ENCODE measurements at places on chromosomes 11 and 22.
A peak's percentile ranks its signal among the peaks of the same experiment; 100 is the strongest.

- DNase-seq: no peak
Observed at GRCh38 chr22:19128946-19129727, 2.0 kb upstream of the TSSK2 start.

DNA sequence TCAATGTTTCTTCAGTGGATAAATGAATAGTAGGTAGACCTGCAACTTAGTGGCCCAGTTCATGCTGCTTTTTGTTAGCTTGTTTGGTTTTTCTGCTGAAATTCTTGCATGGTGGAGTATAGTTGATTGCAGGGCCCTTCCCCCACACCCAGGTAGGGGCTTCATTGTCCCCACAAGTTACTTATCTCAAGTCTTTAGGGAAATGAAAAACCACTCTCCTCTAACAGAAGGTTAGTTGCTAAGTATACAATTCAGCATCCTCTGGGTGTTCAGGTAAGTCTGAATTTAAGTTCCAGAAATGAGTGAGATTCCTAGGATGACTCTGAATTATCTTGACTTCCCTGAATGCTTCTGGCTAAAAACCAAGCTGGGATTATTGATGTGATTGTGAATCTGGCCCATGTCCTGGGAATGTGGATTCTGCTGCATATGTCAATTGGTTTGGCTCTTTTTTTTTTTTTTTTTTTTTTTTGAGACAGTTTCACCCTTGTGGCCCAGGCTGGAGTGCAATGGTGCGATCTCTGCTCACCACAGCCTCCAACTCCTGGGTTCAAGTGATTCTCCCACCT is 40.3 kb downstream of the BCL2L13 start:
- no peak for DNase-seq

DNA sequence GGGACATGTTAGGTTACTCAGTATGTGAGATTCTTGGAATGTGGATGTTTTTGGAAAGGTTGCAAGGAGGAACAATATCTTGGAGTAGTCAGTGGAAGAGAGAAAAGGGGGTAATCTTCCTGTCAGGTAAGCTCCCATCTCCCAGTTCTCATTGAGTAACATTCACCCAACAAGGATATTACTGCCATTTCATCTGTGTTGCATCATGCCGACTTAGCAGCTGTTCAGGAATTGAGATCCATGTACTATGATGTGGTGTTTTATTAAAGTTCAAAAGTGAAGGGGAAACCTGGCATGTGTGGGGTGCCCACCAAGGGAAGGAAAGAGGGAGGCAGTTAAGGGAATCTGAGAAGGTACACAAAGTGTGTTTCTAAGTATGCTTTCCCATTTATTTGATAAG is 58.4 kb upstream of the RASSF10 start:
- DNase-seq: no peak

GRCh38 chr11:67418476-67419281 is 3.2 kb downstream of the CARNS1 start:
- DNase-seq: no peak

DNA sequence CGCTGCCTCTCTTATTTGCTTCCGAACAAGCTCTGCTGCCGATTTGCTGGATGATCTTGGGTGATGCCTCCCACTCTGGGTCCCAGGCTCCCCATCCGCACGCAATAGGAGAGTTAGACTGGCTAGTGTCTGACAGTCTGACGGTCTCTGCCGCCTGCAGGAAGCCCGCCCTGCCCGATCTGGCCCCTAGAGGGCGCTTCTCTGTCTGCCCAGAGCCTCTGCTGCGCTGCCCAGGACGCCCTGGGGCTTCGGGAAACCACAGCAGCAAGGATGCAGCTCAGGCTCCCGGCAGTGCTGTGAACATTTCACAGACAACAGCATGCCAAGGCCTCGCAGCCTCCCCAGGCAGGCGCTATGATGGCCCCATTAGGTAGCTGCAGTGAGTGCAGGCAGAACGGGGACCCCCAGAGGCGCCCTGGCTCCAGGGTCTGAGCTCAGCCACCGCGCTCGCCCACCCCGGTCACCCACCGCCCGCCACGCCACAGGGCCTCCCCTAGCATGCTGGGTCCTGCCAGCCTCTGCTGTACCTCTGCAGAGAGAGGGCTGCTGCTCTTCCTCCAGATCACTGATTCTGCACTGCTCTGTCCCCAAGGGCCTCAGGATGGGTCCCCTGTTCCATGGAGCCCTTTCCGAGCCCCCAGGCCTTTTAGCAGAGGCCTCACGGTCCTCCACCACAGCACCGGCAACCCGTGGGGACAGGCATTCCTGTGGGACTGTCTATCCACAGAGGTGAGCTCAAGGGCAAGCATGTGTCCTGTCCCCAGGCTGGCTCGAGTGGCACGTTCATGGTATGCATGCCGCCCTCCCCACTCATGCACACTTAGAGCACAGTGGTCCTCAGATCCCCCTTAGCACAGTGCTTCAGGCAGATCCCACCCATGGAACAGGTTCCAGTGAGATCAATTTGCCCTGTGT is 4.3 kb upstream of the BAIAP2L2 start:
- peak; percentile 55 for DNase-seq

- DNase-seq: no peak
Observed at GRCh38 chr11:68414496-68415221, 45.9 kb upstream of the PPP6R3 start.

- peak; percentile 51 for DNase-seq
Observed at GRCh38 chr22:43447380-43447779, 35.6 kb downstream of the MPPED1 start.

GRCh38 chr11:2211113-2211971 is 39.7 kb upstream of the TH start:
- peak; percentile 88 for DNase-seq

- DNase-seq: peak; percentile 14
Observed at GRCh38 chr11:127191689-127192088, 191.1 kb upstream of the KIRREL3 start.

- no peak for DNase-seq
Observed at GRCh38 chr22:22838148-22838786, 49.3 kb upstream of the IGLL5 start.

GRCh38 chr11:130337281-130338089 is 22.8 kb upstream of the ZBTB44 start:
- DNase-seq: no peak

- DNase-seq: no peak
Observed at GRCh38 chr11:12520054-12520453, 142.7 kb downstream of the PARVA start.

- DNase-seq: no peak
Observed at GRCh38 chr11:130201026-130201425, 41.4 kb downstream of the ST14 start.

DNA sequence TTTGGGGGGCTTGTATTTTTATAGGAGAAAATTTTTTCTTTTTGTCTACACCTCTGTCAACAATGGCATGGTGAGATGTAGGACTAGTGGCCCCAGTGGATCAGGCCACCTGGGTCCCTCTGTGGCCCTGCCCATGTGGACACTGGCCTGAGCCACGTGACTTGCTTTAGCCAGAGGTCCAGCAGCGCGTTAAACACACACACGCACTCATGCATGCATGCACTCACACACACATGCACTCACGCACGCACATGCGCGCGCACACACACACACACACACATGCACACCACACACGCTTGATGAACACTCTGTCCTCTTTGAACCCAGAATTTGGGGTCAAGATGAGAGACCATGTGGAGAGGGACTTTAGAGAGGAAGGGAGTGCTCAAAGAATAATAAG is 59.4 kb upstream of the NUP50 start:
- no peak for DNase-seq

DNA sequence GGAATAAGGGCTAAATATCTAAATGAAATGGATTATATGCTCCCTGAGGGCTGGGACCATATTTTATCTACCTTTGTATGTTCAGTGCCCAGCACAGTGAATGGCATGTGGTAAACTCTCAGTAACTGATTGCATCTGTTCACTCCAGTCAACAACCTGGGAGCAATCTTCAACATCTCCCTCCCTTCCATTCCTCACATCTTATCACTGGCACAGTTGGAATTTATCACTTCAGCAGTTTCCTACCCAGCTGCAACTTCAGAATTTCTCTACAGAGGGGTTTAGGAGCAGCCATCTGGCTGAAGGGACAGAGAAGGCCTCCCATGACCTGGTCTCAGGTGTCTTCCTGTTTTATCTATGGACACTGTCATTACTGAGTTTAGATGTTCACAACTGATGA is 9.8 kb upstream of the SIK2 start:
- no peak for DNase-seq

GRCh38 chr11:124736736-124737135 is 3.0 kb upstream of the NRGN start:
- DNase-seq: no peak

DNA sequence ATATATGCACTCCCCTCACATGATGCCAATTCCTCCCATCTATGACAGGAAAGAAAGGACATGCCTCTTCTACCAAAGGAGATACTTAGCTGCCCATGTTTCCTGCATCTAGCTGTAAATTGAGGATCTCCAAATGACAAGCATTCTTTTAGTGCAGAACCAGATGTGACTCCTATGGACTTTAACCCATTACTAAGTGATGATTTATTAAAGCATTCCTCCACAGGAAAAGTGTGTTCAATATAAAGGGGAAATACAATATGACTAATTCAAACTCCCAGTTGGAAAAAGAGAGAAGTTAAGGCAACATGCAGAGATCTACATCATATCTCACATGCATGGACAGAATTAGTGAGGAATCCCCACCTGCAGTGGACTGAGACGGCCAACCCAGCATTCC is 221.3 kb downstream of the FAM76B start:
- DNase-seq: no peak

DNA sequence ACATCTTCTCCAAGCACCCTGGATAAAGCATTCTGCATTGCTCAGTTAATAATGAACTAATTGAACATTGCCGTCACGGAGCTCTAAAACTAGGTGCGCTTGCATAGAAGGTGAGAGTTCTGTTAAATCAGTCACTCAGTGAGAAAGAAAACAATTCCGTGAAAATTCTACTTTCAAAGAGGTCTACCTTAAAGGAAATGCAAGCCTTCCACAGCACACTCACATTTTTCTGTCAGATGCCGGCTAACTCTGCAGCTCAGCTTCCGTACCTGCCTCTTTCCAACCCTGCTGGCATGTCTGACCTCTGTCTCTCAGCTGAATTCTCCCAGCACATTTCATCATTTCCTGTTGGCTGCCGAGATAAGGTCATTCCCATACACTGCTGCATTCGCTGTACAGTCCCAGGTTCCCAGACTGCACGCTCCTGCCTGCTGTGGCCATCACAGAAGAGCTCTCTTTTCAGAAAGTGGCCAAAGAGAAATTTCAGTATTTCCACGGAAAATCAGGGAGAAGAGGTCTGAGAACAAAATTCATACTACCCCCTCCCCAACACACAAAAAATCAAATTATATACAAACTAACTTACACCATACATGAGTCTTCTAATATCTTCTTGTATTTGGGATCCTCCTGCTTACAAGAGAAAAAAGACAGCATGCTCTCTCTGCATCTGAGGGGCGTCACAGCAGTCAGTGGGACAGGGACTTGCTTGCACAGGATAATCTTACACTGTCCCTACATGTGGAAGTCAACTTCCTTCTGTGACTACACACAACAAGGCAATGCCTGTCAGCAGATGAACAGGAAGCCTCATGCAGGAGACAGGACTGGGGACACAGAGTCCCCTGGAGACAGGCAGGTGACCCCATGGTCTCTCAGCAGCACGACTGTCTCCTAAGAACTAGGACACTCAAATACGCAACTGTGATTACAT is 55.1 kb downstream of the PACSIN2 start:
- DNase-seq: no peak
